ENCODE measurements at places on chromosomes 3 and 15. TPM values are rescaled to one million over a fixed set of nuclear protein-coding genes. Genes with fewer than 3 reads are reported as not detected.

DNA sequence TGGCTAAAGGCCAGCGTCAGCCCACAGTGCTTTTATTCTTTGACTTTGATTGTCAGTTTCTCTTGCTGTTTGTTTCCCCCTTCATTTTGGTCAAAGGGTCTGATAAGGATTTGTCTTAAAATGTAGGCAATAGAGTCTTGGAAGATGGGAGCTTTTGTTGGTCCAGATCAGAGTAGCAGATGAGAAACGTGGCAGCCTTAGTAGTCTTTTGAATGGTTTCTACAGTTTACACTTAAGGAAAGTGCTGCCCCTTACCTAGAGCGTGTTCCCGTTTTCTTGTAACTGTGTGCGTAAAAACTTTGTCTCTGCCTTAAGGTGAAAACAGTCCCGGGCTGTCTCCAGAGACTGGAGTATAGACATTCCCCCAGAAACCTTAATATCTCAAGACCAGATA, 630 bp downstream of the LXN start:
- no peak for DNase-seq

DNA sequence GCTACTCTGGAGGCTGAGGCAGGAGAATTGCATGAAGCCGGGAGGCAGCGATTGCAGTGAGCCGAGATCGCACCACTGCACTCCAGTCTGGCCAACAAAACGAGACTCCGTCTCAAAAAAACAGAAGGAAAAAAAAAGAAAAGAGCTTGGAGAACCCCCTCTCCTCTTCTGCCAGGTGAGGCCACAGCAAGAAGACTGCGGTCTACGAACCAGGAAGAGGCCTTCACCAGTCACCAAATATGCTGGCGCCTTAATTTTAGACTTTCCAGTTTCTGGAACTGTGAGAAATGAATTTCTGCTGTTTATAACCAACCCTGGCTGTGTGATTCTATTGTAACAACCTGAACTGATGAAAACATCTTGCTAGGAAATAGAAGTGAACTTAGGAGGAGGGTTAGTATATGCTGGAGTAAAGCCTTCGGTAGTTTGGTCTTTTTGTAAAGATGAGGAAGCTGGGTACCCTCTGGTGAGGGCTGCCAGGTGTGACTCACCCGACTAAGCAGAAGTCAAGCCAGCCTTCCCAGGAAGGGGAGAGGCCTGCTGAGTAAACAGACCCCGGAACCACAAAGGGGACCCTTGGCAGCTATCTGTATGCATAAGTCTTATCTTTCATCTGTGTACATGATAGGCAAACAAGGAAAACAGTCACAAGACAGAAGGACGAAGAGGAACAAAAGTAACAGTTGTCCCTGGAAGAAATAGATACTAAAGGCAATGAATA, 78.7 kb downstream of the KLF13 start:
- DNase-seq = no peak

DNA sequence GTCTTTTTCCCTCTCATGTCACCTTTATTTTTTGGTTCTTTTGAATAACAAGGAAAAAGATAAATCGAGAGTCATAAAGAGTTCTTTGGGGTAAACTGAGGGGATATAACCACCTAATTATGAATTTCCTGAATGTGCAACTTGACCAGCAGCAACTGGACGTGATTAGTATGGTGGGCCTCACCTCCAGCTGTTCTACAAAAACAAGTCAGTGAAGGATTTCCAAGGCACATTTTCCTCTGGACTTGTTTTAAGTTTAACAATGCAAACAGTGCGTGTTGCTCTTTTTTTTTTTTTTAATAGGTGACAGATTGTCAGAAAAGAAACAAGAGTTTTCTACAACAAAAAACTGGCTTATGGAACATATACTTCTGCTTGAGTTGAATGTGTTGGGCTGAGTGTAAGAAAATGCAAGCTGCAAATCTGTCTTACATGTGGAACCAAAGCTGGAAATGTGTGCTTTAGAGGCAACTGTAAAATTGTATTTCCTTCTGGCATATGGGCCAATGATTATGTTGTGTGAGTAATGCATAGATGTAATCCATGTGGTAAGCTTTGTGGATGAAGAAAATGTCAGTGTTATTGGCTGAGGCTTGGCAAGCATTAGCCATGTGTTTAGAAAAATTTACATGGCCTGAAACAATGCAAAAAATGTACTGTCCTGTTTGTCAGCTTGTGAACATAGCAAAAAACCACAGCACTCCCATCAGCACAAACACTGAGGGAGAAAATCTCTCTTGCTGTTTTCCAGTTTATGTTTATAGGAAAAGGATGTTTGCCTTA, 44.5 kb upstream of the FNDC3B start:
- no peak for DNase-seq

DNA sequence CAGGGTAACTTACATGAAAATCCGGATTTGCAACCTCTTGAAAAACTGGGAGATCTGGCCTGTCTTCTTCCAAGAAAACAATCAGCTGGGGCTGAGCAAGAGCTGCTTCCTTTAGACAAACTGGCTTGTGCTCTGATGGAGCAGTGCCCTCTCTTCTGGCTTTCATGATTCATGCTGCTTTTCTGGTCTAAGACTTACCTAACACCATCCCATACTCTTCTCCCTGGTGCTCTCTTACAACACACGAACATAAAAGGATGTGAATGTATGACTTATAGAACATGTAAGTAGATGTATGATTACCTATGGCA, 9.9 kb downstream of the TJP1 start:
- DNase-seq = no peak

DNA sequence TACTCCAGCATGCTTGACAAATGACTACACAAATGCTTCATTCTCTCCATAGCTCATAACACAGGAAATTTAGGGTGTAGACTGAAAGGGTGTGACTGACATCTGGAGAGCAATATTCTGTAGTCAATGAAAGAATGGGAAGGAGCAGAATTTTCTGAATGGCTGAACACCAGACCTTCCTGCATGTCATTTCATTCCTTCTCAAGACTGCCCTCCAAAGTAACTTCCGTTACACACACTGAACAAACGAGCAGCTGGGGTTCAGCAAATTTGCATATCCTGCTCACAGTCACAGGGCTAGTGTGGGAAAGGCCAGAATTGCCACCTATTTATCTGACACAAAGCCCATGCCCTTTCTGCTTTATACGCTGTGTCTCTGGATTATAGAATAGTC, 325.0 kb upstream of the CFAP20DC start:
- DNase-seq = no peak

CPN2 gene
- total RNA-seq = not detected

COPB2 gene
- 91.0 TPM for total RNA-seq

LARP6 gene
- total RNA-seq = 1.9 TPM

Data from activated naive CD8-positive, alpha-beta T cell treated with anti-CD3 and anti-CD28 coated beads for 36 hours (primary cell).